ENCODE measurements at places on chromosomes 4 and X.

DNA sequence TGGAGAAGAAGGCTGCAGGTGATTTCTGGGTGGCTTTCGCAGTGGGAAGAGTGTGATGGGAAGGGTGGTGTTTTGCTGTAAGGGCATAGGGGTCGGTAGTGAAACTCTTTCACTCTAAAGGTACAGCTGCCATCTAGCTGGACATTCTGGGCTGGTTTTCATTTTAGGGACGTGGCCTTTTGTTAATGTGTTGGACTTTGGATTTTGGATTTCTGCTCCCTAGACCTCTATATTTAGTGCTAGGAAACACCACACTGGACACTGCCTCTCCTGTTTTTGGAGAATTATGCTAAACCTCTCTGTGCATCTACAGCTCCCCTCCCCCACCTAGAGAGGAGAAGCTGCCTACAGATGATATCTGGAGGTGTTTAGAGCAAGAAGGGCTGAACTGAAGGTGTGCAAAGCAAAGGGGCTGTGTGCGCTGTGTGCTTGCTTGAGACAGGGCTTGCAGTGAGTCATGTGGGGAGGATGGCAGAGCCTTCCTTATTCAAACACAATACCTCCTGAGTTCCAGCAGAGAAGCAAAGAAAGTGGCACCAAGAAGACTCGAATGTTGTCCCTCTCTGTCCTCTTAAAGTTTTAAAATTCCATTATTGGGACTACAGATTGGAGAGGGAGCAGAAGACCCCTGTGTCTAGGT is 47.9 kb downstream of the STARD8 start:
- DNase-seq = no peak

DNA sequence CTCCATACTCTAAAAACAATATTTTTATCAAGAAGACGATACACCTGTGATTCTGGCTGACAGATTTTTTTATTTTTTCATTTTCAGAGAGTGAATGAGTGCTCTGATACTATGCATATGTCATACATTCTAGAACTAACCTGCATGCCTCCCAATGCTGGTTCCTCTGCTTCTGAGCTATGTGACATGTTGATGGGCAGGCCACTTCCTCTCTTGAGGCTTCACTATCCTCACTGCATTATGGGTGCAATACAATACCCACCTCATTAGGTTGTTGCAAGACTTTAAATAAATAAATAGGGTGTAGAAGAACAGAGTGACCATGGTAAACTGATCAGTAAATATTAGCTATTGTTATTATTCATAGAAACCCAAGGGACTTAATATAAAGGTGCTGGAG is 408.3 kb downstream of the HNRNPD start:
- no peak for DNase-seq

DNA sequence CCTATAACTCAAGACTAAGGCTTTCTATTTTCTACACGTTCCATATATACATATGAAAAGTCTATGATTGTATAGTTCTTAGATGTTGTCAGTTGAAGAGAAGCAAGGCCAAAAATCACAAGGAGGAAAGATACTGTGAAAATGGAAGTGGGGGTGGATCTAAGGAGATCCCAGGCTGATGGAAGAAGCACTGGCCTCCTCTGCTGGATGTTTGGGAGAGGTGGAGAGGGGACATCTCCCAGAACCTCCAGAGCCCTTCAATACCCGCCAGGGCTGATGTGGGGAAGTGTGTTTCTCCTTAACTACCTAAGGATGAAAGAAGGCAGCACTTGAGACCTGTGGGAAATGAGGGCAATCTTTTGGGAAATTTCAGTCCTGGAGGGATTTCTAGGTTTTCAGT is 67.4 kb downstream of the RASGEF1B start:
- DNase-seq = no peak

DNA sequence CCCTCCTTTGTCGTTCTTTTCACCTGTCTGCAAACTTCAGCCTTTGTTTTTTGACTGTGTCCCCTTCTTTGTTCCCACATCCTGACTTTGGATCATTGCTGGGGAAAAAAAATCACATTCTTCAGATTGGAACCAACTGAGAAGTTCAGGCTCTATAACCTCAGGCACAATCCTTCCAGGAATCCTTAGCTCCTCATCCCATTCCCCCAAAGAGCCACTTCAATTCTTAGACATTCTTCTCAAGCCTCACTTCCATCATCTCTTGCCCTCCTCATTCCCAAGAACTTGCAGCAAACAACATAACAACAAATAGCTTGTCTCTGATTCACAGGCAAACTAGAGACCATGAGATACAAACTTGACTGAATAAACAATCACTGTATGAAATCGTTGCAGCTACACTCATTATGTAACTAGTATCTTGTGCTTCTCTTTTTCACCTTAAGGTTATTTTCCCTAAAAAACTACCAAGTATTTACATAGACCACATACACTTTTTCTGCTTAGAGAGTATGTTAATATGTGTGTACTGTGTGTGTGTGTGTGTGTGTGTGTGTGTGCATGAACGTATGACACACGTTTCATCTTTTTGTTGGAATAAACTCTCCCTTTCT is 26.4 kb upstream of the PGM2 start:
- no peak for DNase-seq

DNA sequence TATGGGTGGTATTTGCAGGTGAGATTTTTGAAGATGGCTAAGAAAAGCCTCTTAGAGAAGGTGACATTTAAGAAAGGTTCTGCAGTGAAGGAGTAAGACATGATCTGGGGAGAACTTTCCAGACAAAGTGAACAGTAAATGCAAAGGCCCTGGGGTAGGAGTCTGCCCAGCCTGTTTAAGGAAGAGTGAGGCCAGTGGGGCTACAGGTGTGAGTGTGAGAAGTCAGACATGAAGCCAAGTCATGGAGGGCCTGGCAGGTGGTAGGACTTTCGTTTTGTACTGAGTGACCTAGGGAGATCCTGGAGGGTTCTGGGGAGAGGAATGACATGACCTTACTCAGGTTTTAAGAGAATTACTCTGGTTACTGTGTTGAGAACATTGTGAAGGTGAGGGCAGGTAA is 21.5 kb downstream of the COQ2 start:
- DNase-seq = no peak

GRCh38 chr4:85116008-85116407 is 149.5 kb upstream of the WDFY3 start:
- DNase-seq = no peak

- DNase-seq = no peak
Measured at GRCh38 chrX:85111347-85111746, 107.7 kb downstream of the APOOL start.

GRCh38 chrX:57587607-57588006 is 4.2 kb upstream of the ZXDB start:
- no peak for DNase-seq

- no peak for DNase-seq
Measured at GRCh38 chr4:28548594-28548993, 1688.0 kb downstream of the STIM2 start.

DNA sequence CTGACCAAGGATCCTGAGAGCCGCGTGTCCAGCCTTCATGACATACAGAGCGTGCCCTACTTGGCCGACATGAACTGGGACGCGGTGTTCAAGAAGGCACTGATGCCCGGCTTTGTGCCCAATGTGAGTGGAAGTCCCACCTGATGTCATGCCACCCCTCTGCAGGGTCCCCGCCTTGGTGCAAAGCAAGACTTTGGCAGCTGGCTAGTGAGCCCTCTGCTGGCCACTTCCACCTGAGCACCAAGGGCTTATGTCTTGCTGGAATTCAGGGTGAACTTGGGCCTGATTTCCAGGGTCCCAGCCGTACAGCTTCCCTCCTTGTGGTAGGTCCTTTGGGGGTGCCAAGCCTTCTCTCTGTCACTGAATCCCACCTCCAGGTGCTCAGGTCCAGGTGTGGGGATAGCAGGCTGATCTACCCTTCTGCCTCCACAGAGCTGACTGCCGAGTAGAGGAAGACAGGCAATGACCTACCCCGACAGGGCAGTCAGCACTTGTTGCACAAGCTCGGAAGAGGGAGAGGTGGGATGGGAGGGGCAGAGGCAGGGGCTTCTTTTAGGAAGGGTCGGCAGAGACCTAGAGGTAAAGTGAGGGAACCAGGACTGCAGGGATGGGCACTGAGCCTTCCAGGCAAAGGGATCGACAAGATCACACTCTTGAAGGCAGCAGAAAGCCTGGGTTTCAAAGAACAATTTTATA is 248.1 kb downstream of the EVC2 start:
- DNase-seq = no peak

GRCh38 chr4:159684061-159684460 is 581.2 kb downstream of the RAPGEF2 start:
- no peak for DNase-seq

GRCh38 chr4:89712141-89712540 is 124.8 kb downstream of the SNCA start:
- no peak for DNase-seq

DNA sequence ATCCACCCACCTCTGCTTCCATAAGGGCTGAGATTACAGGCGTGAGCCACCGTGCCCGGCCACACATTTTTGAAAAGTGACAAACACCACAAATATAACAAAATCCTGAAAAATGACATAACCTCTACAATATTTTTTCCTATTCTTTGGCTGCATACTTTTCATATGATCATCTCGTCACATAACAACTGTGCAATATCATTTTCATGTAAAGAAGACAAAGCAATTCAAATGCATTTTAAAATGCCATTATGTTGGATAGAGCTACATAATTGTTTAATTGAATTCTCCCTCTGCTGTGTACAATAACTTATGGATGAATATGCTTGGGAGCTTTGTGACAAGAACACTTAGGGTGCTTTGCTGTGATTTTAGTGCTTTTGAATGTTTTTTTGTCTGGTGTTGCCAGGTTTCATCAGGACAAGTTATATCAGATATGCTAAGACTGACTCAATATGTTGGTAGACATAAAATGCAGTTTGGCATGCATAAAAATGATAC is 132.9 kb downstream of the CHIC2 start:
- no peak for DNase-seq

GRCh38 chrX:55487143-55487542 is 2.5 kb downstream of the USP51 start:
- DNase-seq = no peak

DNA sequence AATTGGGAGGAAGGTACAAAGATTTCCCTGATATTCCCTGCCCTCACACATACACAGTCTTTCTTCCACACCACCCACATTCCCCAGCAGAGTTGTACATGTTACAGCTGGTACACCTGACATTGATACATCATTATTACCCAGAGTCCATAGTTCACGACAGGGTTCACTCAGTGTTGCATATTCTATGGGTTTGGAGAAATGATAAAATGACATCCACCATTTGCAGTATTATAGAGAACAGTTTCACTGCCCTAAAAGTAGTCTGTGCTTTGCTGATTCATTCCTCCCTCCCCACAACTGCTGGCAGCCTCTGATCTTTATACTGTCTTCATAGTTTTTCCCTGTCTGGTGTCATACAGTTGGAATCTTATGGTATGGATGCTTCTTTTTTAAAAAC is 15.0 kb downstream of the AGA start:
- DNase-seq = no peak

DNA sequence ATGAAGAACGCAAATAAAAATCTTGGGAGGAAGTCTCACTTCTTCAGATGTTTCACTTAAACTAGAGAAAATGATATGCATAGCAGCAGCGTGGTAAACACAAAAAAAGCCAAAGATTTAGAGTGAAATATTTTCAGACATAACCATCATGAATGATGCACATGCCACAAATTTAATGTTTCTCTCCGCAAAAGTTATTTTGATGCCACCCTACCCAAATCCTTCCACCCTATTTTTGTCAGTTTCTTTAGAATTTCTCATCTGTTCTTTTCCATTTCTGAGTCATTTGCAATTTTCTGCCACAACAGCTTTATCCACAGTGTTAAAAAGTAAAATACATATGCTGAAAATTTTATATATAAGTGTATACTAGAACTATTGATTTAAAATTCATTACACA is 1663.7 kb upstream of the ADGRL3 start:
- no peak for DNase-seq

GRCh38 chr4:81694176-81694913 is 222.6 kb upstream of the RASGEF1B start:
- no peak for DNase-seq

- no peak for DNase-seq
Measured at GRCh38 chr4:544386-545105, 31.5 kb downstream of the TMEM271 start.

DNA sequence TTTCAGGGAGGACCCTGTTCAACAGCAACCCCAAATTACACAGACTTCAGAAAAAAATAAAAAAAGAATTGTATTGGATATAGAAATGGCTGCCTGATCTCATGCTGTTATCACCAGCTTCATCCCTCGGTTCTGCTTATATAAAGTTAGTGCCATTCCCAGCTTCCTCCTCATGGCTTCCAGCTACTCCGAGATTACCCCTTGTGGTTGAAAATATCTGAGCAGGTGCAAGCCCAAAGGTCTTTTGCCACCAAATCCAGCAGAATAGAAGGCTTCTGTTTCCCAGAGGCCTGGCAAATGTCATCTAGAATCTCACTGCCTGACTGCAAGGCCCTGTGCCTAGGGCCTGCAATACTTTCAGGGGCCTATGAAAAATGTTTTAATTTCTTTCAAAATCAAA is 13.8 kb upstream of the HPGDS start:
- no peak for DNase-seq

GRCh38 chr4:109214622-109215301 is 87.7 kb downstream of the COL25A1 start:
- no peak for DNase-seq

DNA sequence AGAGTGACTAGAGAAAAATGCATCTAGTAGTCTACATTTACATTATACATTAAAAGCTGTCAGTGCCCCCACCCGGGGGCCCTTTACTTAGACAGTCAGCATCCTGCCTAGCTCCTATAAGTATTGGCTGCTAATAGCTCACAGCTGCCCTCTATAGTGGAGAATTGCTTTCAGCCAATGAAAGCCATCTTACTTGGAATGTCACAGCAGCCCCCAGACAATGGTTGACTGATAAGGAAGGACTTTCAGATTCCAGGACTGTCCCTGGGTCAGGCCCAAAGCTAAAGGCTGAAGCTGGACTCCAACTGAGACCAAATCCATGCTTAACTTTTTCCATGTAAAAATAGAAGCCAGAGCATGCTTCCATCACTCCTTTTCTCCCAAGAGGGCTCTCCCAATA is 196.9 kb downstream of the ANKRD50 start:
- no peak for DNase-seq

DNA sequence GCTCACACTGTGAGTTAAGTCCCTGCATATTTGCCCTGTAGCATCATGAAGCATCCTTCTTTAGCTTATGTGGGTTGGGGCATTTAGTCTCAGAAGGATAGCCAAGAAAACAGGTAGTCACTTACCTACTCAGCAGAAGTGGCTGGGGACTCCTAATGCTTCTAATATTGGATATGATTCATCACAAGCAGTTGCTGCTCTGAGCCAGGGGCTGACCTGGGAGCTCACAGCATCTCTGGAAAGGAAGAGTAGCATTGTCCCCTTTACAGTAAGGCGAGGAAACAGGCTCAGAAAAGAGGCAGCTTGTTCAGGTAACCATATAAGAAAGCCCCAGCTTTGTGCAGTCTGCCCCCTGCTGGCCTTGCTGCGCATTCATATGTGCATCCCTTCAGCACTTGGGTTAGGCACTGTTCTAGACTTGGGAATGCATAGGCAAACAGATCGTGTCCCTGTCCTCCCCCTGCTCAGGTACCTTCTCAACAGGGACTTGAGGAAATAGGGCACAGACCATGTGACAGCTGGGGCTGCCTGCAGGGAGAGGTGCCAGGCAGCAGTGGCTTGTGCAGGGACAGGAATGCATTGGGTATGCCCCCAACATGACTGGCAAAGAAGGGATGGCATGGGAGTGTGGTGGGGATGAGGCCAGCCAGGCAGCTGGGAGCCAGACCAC is 35.7 kb upstream of the TBC1D14 start:
- peak; percentile 72 for DNase-seq

Data from activated CD4-positive, CD25-positive, alpha-beta regulatory T cell treated with anti-CD3 and anti-CD28 coated beads, Interleukin-2, amount 50 U/mL, for 16 hours (primary cell).